ENCODE measurements at places on chromosomes 16 and 17. TPM values are rescaled to one million over a fixed set of nuclear protein-coding genes. Genes with fewer than 3 reads are reported as not detected.

CTRL gene
- 4.1 TPM for total RNA-seq

APRT gene
- 348 TPM for total RNA-seq

- no peaks in the 10 kb centered on the region for H3K36me3 ChIP-seq
- H3K4me1 ChIP-seq = no peaks in the 10 kb centered on the region
- no peak for DNase-seq
- H3K27me3 ChIP-seq = no peaks in the 10 kb centered on the region
Observed at GRCh38 chr16:72876221-72876620, 171.7 kb downstream of the ZFHX3 start.

CCL23 gene
- 0.37 TPM for total RNA-seq

DNA sequence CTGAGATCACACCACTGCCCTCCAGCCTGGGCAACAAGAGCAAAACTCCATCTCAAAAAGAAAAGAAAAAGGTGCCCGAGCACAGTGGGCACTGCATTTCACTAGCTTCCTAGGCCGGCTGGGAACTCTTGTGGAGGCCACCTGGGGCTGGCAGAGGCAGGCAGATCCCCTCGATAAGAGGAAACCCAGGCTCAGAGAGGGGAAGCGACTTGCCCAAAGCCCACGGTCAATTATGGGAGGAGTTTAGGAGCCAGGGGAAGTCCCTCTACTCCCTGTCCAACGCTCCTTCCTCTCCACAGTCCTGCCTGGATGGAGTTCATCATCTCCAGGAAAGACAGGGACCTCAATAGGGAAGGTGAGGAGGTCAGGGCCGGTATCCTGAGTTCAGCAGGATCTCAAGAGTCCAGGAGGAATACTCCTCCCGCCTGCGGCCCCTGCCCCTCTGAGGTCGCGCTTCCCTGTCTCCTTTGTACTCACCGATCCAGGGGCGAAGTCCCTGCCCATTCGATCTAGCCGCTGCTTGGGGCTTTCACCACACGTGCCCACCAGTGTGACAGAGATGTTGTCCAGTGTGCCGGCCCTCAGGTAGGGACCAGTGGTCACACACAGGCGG lies 841 bp downstream of the ALOXE3 start:
- no peaks in the 10 kb centered on the region for H3K36me3 ChIP-seq
- H3K4me1 ChIP-seq = peaks cover 35% of the 10 kb centered on the region
- H3K27ac ChIP-seq = no peak overlapping the region
- peaks cover 34% of the 10 kb centered on the region for H3K27me3 ChIP-seq
- no peak for DNase-seq
- H3K4me3 ChIP-seq = peak overlapping the region; percentile 99

DNA sequence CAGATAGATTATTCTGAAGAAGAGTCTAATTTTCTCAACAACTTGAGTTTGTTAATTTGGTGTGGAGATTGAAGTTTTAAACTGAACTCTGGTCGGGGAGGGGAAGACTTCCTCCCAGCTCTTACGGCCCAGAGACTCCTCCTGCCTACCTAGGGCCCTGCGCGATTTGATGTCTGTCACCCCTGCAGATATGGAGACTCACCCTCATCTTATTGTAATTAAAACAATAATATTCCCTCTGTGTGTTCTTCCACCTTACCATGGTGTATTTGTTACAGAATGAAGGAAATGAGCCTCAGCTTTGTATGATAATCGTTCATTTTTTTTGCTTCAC lies 184.4 kb upstream of the CACNG5 start:
- no peaks in the 10 kb centered on the region for H3K27me3 ChIP-seq
- DNase-seq = no peak
- H3K36me3 ChIP-seq = peaks cover 9% of the 10 kb centered on the region

IL21R gene
- total RNA-seq = 80.5 TPM

GRCh38 chr17:65531256-65532100 lies 30.0 kb downstream of the AXIN2 start:
- H3K36me3 ChIP-seq = peaks cover 13% of the 10 kb centered on the region
- H3K4me3 ChIP-seq = no peak overlapping the region
- H3K4me1 ChIP-seq = no peaks in the 10 kb centered on the region
- H3K27ac ChIP-seq = no peak overlapping the region
- no peak for DNase-seq
